Adipocyte (in vitro differentiated cells): ENCODE measurements at places on chromosomes 11 and 22.

- DNase-seq = peak; percentile 57
Measured at GRCh38 chr11:124740277-124740882, 638 bp downstream of the NRGN start.

DNA sequence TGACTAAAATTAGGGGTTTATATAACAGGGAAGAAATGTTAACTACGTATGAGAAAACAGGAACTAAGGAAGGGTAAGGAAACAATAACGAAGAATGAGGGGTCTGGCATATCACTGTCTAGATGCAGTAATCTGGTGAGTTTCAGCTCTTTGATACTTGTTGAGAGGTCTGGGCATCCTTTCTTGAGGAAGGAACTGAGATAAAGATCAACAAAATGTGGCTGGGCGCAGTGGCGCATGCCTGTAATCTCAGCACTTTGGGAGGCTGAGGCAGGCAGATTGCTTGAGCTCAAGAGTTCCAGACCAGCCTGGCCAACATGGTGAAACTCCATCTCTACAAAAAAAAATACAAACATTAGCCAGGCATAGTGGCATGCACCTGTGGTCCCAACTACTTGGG lies 2.7 kb downstream of the DCDC1 start:
- DNase-seq = no peak

- no peak for DNase-seq
Measured at GRCh38 chr11:132925825-132926469, 606.4 kb downstream of the OPCML start.

DNA sequence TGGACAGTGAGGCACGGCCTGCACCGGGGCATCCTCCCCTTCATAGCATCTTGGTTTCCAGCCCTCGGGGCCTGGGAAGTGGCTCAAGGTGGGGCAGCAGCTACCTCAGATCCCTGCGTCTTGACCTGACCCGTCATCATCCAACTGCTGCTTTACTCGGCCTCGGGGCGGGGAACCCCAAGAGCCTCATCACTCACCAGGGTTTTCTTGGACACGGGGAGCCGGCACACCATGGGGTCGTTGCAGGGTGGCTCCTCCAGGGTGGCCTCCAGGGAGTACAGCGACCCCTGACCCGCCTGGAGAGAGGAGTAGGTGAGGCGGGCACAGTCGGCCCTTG lies 651 bp downstream of the CTSF start:
- DNase-seq = no peak

DNA sequence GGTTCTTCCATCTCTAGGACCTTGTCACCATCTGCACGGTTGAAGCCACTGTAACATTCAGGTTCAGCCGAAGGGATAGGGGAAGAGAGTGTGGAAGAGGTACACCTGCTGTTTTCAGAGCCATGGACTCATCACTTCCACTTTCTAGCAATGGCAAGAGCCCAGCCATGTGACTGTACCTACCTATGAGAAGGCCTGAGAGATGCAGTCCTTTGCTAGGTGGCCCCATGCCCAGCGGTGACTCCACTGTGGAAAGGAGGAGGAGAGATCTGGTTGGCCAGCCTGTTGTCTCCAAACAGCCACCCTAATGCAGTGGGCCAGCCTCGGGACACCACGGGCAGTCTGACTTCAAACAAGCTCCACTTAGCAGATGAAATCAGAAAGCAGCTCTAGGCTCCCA lies 16.0 kb downstream of the RASD2 start:
- no peak for DNase-seq

- peak; percentile 47 for DNase-seq
Measured at GRCh38 chr11:128040603-128041002, 546.8 kb downstream of the ETS1 start.

DNA sequence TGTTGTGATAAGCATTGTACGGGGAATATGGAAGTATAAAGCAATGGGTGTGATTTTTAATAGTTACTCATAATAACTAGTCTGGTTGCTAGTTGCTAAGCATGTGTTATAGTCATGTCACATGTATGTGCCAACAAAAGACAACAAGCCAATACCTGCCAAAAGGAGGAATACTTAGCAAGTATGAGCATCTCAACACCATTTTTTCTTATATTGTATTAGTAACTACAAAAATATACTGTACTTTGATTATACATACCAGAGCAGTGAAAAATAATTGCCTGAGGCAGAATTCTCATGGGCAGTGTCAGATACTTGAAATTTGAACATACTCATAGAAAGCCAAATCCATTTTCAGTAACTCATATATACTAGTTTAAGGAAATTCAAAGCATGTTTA lies 62.4 kb upstream of the ALKBH3 start:
- DNase-seq = peak; percentile 82

DNA sequence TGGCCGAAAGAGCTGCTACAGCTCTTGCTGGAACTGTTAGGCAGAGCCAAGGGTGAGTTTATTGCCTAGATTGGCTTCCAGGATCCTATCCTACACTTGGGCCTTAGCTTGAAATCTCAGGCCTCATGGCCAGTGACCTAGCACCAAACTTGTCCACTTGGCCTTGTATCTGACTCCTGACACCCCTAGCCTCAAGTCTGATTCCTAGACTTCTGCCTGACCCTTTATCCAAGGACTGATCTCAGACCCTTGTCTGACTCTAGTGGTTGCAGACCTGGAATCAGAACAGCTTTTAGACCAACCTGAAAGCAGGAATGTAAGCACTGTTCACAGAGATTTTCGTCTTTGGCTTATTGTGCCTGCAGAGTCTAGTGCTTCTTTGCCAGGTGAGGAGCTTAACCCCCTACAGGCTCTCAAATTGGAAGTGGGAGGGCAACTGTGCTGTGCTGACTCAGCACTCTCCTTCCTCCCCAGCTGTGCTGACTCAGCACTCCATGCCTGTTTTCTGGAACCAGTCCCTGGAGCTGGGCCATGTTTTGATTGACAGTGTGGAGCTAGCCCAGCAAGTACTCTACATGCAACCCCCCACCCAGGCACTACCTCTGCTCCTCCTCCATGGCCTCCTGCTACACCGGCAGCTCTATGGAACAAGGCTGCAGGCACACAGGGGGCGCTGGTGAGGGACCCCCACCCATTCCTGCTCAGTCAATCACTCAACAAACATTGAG lies 35.1 kb downstream of the RRP8 start:
- DNase-seq = peak; percentile 48

- no peak for DNase-seq
Measured at GRCh38 chr11:20010851-20011225, 149.4 kb downstream of the DBX1 start.

DNA sequence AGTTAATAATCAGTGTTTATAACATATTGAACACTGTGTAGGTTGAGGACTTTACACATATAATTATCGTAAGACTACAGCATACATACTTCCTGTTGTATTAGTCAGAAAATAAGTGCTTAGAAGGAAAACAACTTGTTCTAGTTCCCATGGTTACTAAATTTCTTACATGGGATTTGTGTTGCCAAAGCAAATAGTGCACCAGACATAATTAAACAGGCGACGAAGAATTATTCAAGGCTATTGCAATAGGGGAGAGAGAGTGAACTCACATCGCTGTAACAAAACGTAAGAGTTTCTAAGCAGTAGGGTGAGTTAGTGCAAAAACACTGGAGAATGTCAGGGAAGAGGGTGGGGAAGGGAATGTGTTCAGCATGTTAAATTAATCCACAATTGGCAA lies 347.8 kb downstream of the CNTN5 start:
- peak; percentile 3 for DNase-seq

DNA sequence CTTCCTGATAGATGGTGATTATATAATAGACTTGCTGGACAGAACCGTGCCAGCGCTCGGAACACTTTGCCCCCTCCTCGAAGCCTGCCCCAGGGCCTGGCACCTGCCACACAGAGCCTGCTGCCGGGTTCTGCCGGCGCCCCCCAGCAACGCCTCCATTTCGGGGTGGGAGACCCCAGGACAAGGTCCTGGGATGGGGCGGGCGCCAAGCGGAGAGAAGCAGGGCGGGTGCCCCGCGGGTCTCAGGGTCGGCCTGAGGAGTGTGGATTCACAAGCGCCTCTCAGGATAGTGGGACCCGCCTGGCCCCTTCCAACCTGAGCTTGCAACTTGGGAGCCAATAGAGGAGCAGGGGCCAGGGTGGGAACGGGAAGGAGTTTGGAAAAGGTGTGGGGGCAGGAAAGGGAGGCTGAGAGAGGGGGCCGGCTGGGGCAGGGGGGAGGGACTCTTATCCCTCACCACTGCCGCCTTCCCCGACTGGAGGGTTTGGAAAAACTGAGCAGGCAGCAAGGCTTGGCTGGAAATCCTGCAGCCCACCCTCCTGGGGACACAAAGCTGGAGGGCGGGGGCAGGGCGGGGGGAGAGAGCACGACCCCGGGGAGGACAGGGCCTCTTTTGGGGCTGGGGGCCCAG lies 3.3 kb upstream of the BCL9L start:
- peak; percentile 79 for DNase-seq

DNA sequence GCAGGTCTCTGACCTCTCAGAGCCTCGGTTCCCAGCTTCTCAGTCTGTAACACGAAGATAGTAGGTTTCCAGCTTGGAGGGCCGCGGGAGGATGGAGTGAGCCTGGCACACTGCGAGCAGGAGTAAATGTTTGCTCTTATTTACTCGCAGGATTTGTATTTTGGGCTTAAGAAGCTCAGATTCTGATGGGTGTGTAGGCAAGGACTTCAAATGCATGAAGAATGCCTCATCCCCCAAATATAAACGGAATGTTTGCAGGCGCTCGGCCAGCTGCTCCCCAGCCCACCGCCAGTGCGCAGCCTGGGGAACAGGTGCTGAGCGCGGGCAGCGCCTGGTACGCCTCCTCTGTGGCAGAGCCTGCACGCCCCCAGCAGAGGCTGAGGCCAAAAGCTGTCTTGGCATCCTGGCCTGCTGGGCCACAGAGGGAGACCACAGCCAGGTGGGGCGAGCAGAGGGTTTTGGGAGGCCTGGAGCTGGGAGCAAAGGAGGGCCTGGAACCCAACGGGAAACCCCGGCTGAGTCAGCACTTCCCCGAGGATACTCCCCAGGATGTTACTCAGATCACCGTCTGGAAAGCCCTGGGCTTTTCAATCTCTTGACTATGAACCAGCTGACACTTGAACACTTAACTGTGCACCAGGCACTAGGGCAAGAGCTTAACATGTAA lies 9.4 kb downstream of the EHD1 start:
- DNase-seq = peak; percentile 60

GRCh38 chr11:57320719-57321387 lies 3.9 kb downstream of the TNKS1BP1 start:
- no peak for DNase-seq

DNA sequence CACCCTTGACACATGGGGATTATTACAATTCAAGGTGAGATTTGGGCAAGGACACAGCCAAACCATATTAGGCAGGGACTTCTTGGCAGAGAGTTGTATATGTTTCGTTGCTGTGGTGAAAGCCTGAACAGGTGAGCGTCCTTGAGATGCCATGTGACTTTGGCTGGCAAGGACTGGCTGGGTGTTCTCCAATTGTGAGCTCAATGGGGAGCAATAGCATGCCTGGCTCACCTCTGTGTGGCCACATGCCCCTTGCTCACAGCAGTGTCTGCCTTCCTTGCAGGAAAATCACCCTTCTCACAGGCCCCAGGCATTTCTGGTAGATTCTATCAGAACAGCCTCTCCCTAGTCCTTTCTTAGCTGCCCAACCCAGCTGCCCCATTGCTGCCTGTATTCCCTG lies 105.5 kb downstream of the PARVA start:
- DNase-seq = no peak

DNA sequence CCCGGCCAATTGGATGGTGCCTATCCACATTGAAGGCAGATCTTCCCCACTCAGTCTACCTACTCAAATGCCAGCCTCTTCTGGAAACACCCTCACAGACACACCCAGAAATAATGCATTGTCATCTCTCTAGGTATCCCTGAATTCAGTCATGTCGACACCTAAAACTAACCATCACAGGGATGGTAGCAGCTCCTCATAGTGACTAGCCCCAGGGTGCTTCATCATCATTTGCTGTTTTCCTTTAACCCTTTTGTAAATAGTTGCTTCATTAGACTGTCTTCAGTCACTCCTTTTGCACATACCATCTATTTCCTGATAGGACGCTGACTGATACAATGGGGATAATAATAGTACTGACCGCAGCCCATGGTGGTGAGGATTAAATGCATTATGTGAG lies 18.8 kb upstream of the AMOTL1 start:
- no peak for DNase-seq

DNA sequence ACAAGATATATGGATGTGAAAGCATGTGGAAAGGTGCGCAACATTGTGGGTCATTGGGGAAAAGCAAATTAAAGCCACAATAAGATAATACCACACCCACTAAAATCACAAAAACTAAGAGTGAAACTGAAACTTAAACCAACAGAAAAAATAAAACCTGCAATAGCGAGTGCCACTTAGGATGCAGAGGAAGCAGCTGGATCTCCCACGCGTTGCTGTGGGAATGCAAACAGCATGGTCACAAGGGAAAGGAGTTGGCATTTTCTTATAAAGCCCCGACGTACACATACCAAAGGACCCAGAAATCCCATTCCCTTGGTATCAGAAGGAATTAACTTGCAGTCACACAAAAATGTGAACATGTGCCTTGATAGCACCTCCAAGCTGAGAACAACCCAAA lies 712.0 kb downstream of the TBC1D22A start:
- no peak for DNase-seq

DNA sequence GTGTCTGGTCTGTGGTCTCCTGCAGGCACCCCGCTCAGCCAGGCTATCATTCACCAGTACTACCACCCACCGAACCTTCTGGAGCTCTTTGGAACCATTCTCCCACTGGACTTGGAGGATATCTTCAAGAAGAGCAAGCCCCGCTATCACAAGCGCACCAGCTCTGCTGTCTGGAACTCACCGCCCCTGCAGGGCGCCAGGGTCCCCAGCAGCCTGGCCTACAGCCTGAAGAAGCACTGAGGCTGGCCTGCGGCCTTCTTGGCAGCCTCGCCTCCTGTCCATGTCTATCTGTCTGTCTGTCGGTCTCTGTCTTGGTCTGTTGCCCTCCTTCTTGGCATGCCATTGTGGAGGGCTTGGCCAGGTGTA lies 27.9 kb downstream of the INCENP start:
- no peak for DNase-seq

- no peak for DNase-seq
Measured at GRCh38 chr11:65947133-65947532, 1.9 kb downstream of the TSGA10IP start.

DNA sequence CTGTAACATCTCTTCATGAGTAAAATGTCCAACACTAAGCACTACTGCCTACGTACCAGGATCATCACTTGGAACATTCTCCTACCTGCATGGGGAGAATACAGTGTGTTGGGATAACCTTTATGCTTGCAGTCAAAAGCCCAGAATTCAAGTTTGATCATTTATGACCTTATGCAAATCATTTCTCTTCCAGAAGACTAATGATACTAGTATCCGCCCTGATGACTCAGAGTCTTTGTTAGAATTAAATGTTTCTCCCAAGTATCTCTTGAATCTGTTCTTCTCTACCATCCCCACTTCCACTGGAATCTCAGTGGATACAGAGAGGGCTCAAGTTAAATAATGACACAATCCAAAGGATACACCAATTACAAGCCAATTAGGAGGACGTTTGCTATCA lies 12.4 kb downstream of the MAJIN start:
- no peak for DNase-seq

GRCh38 chr11:2316169-2316962 lies 14.6 kb downstream of the TSPAN32 start:
- no peak for DNase-seq

- peak; percentile 87 for DNase-seq
Measured at GRCh38 chr11:65425971-65426838, 3.6 kb downstream of the NEAT1 start.
